ENCODE measurements at places on chromosomes 4 and X.

DNA sequence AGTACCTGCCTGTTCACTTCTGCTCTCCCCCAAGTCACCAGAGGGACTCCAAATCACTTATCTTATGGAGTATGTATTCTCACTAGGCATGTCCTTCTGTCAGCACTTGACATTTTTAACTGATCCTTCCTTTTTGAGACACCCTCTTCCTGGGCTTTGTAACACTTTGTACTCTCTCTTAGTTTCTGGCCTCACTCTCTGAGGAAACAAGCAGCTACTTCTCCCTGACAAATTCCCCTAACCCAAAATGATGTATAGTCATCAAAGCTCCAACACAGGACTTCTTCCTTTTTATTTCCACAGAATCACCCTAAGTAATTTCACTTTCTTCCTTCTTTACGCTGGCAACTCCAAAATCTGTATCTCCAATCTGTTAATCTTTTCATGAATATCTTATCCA, 101.8 kb downstream of the ARAP2 start:
- no peak for DNase-seq

DNA sequence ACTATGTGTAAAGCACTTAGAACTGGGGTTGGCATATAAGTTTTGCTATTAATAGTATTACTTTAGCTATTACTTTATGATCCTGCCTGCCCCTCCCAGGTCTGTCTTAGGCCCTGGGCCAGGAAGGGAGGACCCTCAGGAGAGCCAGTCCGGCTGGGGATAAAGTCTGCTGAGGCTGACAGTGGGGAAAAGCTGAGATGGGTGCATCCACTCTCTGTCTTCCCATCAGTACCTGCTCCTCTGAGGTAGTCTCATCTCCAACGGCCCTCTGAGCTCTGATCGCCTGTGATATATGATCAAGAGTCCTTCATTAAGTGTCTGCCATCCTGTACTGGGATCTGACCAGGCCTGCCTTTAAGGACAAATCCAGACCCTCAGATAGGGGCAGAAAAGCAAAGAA, 156.5 kb upstream of the PJA1 start:
- no peak for DNase-seq

- no peak for DNase-seq
Observed at GRCh38 chr4:19971829-19972228, 279.9 kb upstream of the SLIT2 start.

DNA sequence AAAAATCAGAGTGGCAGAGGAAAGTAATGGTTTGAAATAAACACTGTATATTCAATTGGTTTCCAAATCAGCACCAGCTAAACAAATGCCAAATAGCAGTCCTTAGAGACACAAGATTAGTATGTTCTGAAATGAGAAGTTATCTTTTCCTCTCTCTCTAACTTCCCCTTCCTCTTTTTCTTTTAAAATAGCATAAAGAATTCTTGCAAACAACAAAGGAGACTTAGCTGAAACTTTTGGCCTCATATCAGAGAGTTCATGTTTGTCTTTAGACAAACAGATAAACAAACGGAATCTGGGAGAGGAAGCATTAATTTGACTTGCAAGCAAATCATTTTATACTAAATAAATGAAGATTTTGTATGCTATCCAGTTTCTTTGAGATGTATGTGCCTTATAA, 399.0 kb downstream of the GBA3 start:
- no peak for DNase-seq

DNA sequence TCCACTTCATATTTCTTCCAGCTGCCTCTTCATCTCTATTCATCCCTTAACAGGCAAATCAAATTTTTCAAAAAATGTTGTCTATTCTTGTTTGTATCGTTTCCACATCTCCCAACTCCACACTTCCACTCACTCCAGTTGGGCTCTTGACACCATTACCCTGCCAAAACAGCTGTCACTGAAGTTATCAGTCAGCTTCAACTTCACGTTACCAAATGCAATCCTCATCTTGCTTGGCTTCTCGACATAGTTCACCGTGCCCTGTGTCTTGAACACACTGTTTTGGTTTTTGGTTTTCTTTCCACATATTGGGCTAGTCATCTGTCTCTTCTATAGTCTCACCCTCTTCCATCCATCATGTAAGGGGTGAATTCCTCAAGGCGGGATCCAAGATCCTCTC, 65.2 kb downstream of the GALNT7 start:
- DNase-seq: no peak

DNA sequence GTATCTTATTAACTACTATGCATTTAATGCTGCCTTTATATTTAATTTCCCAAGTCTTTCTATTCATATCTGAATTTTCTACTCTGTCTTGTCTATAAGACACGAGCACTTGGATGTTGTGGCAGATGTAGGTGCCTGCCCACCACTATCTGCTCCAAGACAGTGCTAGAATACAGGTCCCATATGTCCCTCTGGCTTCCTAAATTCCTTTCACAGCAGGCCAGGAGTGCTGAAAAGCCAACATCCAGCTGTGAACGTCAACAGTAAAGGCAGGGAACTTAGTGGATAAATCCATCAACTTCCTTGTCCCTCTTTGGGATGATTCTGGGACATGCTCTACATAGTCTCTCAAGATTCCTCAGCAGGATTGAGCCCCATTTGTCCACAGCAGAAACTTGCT, 245.1 kb upstream of the ETNPPL start:
- DNase-seq: no peak

DNA sequence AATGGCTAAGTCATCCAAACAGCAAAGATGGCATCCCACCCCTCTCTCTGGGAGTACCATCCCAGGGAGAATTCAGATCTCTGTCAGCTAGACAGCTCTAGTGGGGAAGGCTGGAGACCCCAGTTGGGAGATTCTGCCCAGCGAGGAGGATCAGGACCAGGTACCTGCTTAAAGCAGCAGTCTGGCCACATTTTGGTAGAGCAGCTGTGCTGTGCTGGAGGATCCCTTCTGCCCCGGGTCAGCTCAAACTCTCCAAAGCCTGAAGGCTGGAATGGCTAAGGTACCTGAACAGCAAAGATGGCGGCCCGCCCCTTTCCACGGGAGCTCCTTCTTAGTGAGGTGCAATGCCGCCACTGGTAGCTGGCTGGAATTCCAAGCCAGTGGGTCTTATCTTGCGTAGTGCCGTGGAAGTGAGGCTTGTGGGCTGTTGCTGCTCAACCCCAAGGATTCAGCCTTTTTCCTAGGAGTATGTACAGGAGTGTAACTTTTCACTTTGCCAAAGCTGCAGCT, 40.1 kb downstream of the SATL1 start:
- DNase-seq: no peak

- no peak for DNase-seq
Observed at GRCh38 chr4:83179205-83179604, 64.7 kb upstream of the PLAC8 start.

DNA sequence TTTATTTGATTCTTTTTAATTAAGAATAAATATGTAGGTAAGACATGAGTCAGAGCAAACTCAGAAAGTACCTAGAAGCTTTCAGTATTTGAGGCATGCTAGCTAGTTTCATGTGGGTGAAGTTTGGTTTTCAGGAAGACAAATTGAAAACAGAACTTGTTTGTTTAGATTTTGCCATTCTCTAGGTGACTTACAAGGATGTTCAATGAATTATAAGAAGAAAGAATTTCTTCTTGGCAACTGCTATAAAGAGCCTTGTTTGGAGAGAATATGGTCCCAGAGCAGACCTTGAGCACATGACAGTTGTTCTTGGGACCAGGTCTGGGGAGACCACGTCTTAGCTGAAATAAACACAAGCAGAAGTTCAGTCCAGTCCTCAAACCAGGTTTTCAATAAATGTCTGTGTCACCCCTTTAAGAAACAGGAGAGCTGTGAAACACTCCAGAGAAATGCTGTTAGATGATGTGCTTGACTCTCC, 38.0 kb upstream of the IL21 start:
- peak; percentile 83 for DNase-seq

- no peak for DNase-seq
Observed at GRCh38 chr4:173187732-173188131, 19.1 kb downstream of the GALNT7 start.

- DNase-seq: no peak
Observed at GRCh38 chr4:11281720-11282119, 147.0 kb downstream of the HS3ST1 start.

- no peak for DNase-seq
Observed at GRCh38 chr4:24809376-24809775, 14.0 kb downstream of the SOD3 start.
